ENCODE measurements at places on chromosomes 5 and 9.
A peak's percentile ranks its signal among the peaks of the same experiment; 100 is the strongest.

GRCh38 chr5:55469839-55470238 lies 64.9 kb downstream of the PLPP1 start:
- DNase-seq = no peak

DNA sequence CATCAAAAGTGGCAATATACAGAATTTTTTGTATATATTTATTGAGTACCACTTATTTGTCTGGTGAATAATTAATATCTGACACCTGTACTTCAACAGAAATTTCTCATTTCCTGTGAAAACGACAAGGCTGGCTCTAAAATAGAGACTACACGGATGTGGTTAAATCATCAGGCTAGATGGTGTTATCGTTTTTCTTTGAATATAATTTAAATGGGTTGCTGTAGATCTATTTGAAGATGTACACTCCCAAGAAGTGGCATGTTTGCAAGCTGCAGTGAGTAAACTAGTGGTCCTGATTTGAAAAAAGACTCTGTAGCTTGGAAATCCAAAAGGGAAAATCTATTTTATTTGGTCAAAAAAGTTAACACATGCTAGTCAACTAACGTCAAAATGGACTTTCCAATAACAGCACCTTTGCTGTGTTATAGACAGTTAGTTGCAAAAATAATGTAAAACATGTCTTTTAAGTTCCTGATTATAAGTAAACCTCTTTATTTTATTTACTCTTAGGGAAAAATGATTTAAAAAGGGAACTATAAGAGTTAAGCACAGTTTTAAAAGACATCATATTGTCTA lies 13.8 kb downstream of the ST8SIA4 start:
- peak; percentile 66 for DNase-seq

GRCh38 chr9:74643303-74643923 lies 146.3 kb downstream of the RORB start:
- DNase-seq = no peak

DNA sequence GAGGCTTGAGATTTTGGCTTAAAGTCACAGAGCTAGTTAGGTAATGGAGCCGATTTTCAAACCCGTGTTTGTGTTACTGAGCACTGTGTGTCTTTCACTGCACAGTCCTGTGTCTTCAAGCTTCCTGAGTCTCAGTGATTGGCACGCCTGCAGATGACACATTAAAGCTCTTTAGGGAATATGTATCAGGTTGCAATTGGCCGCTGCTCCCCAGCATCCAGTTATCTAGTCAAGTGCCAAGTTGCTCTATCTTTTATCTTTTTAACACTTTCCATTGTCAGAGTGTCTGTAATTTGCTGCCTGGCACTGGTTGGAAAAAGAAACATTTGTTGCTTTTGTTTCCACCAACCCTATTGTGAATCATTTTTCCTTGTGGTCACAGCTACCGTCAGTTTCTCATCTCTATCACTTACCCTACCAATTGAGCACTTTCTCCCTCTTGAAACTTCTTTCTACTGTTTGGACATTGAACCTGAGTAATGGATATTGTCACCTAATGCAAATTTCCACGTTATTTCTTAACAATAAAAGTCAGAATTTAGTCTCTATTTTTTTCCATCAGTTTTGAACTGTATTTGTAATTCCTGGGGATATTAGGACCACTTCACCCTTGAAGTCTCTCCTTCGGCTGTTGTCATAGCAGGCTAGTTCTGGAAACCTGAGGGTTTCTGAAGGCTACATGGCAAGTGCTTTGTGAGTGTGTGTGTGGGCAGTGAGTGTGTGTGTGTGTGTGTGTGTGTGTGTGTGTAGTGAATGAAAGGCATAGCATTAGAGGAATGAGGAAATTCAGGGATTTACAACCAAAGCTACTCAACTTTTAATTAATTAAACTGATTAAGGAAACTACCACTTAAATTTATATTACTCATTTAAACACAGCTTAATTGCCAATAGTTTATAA lies 274.3 kb downstream of the ISL1 start:
- DNase-seq = no peak

DNA sequence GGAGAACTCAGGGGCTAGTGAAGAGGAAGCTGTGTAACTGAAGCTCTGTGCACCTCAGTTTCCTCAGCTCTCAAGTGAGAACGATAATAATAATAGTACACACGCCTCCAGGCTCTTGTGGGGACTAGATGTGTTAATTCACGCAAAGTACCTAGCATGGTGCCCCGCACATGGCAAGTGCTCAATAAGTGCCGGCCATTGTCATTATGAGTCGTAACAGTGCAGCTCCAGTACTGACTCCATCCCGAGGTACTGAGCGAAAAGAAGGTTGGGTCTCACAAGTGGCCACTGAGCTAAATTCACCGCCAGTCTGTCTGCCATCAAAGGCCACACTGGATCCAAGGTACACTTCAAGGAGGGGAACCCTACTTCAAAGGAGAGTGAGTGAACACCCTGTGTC lies 40.4 kb downstream of the MED27 start:
- DNase-seq = no peak

DNA sequence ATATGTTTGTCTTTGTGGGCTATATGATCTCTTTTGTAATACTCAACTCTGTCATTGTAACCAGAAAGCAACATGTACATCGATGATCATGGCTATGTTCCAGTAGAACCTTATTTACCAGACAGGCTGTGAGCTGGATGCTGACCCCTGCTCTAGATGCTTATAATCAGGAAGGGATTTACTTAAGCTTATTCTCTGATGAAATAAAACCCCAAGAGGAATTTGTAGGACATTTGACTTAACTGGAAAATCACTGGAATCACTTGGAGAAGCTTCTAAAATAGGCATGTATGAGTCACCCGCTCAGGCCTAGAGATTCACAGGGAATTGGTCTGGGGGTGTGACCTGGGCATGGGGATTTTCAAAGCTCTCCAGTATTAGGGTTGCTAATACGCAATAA lies 285.8 kb upstream of the ZNF608 start:
- no peak for DNase-seq

DNA sequence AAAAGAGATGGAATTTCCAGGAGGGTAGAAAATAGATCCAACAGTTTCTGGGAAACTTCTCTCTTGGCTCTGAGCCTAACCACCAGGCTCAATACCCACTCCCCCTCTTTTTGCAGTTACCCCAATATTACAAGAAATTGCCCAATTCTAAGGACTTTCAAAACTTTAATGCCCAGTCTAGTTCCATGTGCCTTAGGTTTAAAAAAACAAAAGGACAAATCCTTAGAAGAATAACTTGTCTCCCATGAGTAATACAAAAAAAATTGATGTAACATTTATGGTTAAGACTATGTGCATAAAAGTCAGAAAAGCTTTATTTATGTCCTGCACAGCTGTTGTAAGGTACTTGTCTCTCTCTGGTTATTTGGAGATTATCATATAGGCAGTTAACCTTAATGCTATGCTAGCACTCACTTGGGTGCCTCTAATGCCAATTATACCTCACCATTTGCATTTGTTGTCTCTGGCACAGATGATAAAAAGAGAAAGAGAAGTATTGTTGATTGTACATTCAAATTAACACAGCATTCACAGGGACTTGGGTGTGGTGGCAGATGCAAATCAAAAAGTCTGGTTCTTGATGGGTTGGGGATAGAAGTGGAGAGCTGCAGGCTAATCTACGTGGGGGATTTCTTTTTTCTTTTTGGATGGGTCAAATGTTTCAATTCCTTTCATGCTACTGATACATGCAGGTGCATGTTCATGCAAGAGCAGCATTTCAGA lies 159.4 kb downstream of the PIK3R1 start:
- no peak for DNase-seq

- DNase-seq = peak; percentile 72
These were observed 539 bp downstream of the ARRDC3 start for GRCh38 chr5:91382530-91383026.

- DNase-seq = no peak
These were observed 131.2 kb downstream of the RGS3 start for GRCh38 chr9:113594484-113595299.

- DNase-seq = no peak
These were observed 44.4 kb downstream of the GADD45G start for GRCh38 chr9:89649039-89649691.
